ENCODE measurements at places on chromosomes 5 and 9.

DNA sequence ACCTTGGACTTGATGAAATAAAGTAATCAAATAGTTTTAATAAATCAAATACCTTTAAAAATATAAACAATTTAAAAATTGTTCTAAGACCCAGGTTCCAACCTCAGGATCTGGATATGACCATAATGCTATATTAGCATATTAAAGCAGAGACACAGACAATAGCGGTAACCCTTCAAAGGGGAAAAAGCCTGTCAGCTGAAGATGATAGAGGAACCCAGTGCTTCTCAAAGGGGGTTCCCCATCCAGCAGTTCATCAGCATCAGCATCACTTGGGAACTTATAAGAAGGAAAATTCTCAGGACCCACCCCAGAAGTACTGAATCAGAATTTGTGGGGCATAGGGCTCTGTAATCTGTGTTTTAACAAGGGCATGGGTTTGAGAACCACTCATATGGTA is 519.6 kb downstream of the RAB3C start:
- no peak for DNase-seq

DNA sequence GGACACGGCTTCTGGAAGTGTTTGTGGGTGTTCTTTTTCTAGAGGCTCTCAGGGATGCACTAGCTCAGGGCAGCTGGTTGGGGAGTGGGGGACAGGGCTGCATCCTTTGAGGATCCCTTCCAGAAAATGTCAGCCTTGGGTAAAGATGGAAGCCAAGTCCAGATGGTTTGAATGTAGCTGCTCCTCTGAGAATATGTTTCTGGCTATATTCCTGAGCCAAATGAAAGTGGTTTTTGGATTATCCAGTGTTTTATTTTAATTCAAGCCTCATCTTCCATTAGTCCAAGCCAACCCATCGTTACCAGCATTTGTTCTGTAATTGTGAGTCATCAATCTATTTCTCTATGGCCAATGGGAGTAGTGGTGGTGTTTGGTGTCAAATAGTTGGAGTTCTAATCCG is 70.4 kb downstream of the SPRY4 start:
- DNase-seq: no peak

DNA sequence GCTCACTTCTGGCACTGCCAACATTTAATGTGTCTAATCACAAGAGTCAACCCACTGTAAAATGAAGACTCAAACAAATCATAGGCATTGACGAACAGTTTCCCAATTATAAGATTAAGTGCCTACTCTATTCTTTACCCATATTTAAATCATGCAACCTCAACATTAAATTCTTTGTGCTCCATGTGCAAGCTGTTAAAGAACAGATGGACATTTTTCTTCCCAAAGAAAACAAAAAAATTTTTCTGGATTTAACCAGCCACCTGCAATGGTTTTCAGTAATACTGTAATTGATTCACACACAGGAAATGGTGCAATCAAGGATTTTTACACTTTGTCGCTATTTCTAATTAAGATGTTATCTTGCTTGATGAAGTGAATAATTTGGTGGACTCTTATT is 3.6 kb downstream of the HNRNPK start:
- DNase-seq: no peak

GRCh38 chr9:21993007-21993406 is 1.2 kb downstream of the CDKN2A start:
- DNase-seq: no peak

DNA sequence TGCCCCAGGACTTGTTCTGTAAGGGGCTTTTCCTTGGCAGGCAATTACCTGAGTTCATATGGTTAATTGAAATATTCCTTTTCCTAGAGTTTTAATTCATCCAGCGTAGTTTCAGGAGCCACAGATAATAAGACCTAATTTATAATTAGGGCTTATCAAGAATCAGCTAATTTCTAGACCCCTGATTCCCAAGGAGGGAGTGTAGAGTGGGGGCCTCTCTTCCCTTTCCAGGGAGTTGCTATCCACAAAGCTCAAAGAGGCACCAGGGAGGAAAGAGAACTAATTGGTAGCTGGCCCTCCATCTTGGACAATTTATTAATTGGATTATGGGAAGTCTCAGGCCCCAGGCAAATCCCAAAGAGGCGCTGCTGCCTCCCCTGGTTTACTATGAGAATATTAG is 75.8 kb upstream of the ZNF618 start:
- no peak for DNase-seq

GRCh38 chr5:143041461-143041860 is 271.3 kb downstream of the ARHGAP26 start:
- no peak for DNase-seq

DNA sequence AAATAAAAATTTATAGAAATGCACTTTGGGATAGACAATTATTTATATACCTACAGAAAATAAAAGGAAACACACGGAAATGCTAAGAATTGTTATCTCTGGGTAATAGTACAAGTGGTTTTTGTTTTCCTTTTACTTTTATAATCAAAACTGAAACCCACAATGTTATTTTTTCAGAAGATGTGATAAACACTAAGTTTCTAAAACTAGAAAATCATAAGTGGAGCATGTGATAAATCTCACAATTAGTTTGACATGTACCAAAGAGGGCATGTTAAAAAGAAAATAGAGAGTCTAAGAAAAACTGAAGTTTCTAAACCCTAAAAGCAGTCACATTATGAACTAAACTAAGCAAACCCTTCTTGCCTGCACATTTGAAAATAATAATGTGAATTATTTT is 61.1 kb downstream of the OXCT1 start:
- DNase-seq: no peak

GRCh38 chr9:101727612-101728524 is 10.6 kb downstream of the GRIN3A start:
- DNase-seq: no peak

DNA sequence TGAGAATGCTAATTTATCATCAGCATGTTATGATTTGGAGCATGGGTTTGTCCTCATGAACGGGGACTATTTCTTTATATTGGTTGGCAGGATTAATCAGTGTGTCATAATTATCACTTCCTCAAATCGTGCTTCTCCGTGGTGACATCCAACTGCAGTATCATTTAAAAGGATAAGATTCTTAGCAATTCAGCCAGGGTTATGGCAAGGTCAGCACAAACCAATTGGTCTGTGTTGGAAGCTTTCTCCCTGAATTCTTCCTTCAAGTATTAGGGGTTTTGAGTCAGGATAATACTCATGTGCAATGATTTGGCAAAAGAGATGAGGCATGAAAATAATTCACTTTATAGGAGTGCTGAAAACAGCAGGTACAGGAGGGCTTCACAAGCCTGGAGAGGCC is 5.5 kb upstream of the CAMLG start:
- no peak for DNase-seq

GRCh38 chr9:93064392-93065134 is 6.1 kb downstream of the SUSD3 start:
- no peak for DNase-seq

DNA sequence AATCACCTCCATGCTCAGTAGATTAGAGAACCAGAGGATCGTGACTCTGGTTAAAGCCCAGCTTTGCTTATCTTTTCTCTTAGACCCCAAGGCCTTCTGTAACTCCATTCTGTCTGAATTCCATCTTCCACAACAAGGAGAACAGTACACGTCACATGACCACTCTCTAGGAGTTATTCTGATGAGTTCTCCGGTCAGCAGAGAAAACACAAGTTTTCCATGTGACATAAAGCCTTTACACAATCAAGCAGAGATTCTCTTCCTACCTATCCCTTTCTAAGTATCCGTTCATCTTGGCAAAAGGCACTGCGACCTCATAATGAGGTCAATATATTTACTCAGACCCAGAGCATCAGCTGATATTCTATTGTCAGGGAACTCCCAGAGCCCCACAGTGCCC is 112.3 kb downstream of the TRPM6 start:
- DNase-seq: no peak
